Stimulated activated CD4-positive, alpha-beta T cell treated with anti-CD3 and anti-CD28 coated beads, Interleukin-15, amount 100 ng/mL, for 1 hour (primary cell): ENCODE measurements at places on chromosomes 5 and 9.

DNA sequence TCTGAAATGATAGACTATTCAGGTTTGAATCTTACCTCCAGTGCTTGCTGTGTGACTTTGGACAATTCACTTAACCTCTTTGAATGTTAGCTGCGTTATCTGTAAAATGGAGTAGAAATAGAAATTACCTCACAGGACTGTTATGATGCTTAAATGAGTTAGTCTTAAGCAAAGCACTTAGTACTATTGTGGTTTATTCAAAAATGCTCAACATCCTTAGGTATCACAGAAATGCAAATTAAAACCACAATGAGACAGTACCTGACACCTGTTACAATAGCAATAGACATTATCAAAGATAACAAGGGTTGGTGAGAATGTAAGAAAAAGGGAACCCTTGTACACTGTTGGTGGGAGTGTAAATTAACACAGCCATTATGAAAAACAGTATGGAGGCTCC, 77.6 kb upstream of the FREM1 start:
- DNase-seq, result no peak

DNA sequence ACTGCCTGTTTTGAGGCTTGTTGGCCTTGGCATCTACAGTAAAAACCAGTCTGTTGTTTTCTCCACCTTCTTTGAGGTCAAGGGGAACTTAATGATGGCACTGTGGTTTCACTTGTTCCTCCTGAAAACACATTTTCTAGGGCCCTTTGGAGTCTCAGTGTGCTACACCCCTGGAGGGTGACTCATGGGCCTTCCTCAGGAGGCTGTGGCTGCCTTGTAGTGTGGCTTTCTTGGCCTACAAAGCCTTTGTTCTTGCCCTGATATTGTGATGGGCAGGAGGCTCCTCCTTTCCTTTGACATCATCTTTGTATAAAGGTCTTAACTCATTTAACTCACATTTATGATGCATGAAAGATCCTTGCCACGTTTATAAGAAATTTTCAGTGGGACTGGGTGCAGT, 56.3 kb upstream of the GPBP1 start:
- DNase-seq, result no peak

DNA sequence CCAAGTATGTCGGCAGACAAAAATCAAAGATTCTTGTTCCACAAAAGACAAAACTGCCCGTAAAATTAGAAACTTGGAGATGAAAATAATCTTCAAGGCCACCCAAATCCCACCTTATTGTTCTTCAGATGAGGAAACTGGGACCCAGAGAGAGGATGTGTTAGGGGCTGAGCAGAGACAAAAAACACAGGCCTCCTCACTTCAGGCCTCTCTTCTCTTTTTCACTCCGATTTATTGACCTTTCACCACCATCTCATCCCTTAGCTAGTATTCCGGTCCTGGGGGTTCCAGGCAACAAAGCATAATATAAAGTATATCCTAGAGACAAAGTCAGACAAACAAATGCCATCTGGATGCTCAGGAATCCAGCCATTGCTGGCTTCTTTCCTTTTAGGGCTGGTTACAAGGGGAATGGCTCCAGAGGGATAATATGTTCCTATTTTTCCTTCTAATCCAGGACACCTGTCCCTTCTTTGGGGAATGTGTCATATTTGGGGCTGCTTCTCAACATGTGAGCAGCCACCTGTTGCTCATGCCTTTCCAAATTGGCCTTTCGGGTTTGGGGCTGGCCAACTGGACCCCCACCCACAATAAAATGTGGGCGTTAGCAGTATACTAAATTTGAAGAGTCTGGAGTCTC, 42.2 kb upstream of the AFAP1L1 start:
- DNase-seq, result no peak

DNA sequence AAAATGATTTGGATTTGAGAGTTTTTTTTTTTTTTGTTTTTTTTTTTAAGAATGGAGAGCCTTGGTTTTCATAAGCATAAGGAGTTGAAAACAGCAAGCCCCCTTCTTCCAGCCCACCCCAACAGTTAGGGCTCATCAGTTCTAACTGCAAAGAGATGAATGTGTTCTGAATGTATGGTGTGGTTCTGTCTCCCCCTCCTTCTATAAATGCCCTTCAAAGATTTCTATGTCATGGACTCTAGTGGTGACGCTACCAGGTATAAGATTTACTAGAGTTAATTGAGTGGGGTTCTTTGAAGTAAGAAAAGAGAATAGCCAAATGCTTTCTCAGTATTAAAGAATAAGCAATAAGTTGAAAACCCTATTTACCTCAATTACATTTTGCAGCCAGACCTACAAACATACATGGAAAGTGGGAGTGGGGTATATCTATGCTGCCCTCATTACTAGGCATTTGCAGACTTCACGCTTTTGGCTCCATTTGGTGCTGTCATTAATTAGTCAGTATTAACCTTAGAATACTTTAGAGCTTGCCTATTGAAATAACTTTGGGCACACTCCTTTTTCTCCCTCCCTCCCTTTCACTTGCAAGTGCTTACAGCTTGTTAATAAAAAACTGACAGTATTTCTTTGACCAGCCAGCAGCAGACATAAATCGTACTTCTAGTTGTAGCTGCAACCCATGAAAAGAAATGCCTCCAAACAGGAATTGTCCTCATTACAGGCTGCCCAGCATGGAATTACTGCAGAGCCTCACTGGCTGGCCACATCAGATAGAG, 667.2 kb upstream of the ZNF608 start:
- DNase-seq, result no peak

GRCh38 chr9:111886983-111887718, 9.5 kb upstream of the UGCG start:
- DNase-seq, result no peak
